ENCODE measurements at places on chromosomes 2 and 18. TPM values are rescaled to one million over a fixed set of nuclear protein-coding genes. Genes with fewer than 3 reads are reported as not detected.

The FTCDNL1 gene
- total RNA-seq, result 3.2 TPM

The GCG gene
- total RNA-seq, result not detected

The HMSD gene
- total RNA-seq, result 4.4 TPM

The DUSP2 gene
- total RNA-seq, result 274 TPM

The ALS2 gene
- total RNA-seq, result 16.1 TPM

The KRTCAP3 gene
- 7.4 TPM for total RNA-seq

The GALM gene
- 42.0 TPM for total RNA-seq

- DNase-seq, result no peak
These were observed 1.3 kb upstream of the UBE2E3 start for GRCh38 chr2:180978903-180979748.

GRCh38 chr2:162967147-162967546, 128.6 kb upstream of the KCNH7 start:
- no peak for DNase-seq

GRCh38 chr2:152354909-152355308, 19.9 kb downstream of the FMNL2 start:
- no peak for DNase-seq

GRCh38 chr18:28767727-28768211, 590.8 kb upstream of the CDH2 start:
- no peak for DNase-seq

- no peak for DNase-seq
These were observed 14.3 kb upstream of the TNFAIP6 start for GRCh38 chr2:151343073-151343472.

- no peak for DNase-seq
These were observed 14.2 kb downstream of the NIFK start for GRCh38 chr2:121722479-121722878.

DNA sequence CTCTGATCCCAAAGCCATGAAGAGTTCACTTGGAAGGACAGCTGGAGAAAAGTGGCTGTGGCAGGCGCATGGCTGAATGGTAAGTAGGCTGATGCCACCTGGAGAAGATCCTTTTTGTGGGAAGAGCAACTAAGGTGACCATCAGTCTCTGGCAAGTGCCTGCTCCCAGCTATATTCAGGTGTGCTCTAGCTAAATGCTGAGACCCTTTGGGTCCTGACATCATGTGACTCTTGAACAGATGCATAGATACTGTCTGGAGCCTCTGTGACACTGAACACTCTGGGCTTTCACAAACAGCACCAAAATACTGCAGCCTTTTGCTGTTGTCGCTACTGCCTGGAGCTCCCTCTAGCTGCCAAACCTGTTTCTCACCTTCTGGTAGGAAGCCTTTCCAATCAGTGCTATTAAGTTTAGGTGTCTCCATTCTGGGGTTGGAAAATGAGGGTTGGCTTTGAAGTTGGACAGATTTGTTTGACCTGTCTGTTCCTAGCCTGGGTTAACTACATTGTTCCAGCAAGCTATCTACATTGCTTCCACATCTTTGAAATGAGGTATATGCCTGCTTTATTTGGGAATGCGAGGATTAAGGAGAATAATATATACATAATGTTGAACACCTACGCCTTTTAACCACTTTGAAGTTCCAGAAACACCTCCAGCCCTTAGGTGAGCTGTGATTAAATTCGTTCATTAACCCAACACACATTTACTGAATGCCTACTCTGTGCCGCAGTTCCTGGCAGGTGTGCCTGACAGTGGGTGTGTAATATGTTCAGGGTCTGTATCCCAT, 3.1 kb downstream of the EGR4 start:
- DNase-seq, result peak; percentile 49

DNA sequence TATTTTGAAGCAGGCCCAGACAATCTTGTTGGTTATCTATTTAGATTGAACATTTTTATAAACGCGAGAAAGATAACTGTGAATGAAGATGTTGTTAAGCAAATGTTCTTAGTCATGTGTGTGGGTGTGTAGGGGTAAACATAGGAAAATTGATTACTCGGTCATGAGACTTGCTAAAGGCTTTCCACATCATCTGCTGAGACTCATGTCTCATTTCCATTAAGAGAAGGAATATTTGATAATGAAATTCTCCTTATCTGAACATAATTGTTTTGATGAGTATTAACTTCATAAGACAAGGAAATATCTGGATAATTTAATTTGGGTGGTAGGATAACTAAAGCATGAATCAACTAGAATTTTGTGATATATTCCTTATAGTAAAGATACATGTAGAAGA, 19.7 kb downstream of the CCDC102B start:
- DNase-seq, result no peak

DNA sequence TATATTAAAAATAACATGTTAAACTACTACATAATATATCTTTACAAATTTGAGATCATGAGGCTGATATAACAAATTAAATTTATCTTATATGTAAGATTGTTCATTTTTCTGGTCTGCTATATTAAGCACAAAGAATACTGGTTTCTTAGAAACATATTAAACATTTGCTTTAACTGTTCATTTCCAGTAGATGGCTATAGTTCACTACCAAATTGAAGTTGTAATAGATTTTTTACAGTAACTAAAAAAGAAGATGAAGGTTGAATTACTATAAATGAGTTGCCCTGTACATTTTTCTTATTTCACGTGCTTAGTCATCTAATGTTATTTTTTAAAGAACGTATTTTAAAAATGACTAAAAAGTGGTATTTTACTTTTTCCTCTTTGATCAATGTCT, 57.0 kb downstream of the ZNF407 start:
- no peak for DNase-seq

GRCh38 chr2:218792433-218792832, 10.5 kb downstream of the CYP27A1 start:
- no peak for DNase-seq

GRCh38 chr2:5391362-5391761, 300.8 kb upstream of the SOX11 start:
- no peak for DNase-seq

DNA sequence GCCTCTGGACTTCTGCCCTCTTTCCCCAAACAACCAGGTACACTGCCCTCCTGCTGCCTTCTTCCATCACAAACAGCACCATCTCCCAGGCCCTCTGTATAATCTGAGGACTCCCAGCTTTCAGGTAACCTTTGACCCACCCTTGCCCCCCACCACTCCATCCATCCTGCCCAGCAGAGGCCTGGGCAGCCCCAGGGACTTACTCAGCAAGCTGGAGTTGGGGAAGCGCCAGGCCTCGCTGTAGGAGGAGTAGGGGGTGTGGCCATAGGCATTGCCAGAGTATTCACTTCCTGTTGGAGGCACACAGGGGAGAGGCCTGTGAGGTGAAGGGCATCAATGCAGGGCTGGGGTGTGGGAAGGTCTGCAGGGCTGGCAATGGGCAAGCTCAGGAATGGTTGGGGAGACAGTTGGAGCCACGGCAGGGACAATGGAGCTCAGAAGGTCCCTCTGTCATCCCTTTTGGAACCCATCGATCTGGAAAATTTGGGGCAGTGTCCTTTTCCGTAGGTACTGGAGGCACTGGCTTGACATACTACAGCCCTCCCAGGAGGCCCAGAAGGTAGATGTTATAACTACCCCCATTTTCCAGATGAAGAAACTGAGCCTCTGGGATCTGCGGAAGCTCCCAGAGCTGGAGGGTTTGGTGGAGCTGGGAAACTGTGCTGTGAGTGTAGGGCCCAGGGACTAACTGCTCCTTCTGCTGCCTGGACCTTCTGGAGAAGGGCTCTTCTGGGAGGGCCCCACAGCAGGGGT, 46.3 kb downstream of the PSD4 start:
- no peak for DNase-seq

GRCh38 chr2:150327564-150328489, 159.6 kb downstream of the RND3 start:
- no peak for DNase-seq

DNA sequence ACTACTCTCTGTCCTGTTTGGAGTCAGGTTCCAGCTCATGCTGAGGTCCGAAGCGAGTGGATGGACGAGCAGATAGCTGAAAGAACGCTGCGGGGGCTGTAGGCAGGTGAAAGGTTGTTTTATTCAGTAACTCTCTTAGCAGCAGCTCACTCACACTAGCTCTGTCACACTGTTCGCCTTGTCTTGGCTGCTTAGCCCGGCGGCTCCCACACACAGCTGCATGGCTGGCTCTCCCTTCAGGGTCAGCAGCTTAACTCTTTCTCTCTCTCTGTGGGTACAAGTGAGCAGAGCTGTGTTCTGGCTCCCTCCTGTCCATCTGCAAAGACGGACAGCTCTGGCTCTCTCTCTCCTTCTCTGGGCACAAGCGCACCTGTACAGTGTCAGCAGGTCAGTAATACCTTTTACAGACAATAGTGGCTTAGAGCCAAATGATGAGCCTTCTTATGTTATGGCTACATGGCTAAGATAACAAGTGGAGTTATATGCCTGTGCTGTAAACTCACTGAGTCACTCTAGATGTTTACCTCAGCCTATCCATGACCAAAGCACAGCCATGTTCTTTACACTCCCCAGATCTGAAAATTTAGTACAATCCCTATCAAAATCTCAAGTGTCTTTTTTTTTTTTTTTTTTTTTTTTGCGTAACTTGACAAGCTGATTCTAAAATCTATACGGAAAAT, 149.3 kb downstream of the GALNT1 start:
- no peak for DNase-seq

GRCh38 chr2:18949871-18950270, 360.5 kb upstream of the NT5C1B start:
- no peak for DNase-seq

DNA sequence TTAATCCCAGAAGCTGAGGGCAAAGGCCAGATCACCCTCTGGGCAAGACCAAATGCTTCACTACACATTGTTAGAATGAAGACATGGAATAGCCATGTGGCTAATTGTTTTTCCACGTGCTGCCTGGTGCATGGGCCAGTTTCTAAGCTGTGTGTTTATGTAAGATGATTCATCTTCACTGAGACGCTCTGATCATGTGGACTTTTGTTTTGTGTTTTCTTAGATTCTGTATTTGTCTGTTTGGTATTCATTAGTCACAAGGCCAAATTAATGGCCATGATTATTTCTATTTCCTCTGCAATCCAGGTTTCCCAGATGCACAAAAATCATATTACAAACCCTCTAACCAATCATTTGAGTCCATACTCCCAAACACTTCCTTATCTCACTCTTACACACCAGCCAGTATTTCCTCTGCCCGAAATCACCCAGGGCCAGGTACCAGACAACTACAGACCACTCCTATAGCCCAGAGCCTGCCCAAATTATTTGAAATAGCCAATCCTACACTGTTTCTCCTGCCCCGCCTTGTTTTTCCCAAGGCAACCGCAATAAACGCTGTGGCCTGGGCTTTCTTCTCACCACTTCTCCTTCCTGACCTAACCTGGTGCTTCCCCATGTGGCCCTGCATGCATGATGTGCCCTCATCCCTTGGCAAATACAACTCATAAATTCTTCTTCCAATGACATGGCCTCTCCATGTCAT, 94.2 kb upstream of the SP3 start:
- DNase-seq, result no peak

DNA sequence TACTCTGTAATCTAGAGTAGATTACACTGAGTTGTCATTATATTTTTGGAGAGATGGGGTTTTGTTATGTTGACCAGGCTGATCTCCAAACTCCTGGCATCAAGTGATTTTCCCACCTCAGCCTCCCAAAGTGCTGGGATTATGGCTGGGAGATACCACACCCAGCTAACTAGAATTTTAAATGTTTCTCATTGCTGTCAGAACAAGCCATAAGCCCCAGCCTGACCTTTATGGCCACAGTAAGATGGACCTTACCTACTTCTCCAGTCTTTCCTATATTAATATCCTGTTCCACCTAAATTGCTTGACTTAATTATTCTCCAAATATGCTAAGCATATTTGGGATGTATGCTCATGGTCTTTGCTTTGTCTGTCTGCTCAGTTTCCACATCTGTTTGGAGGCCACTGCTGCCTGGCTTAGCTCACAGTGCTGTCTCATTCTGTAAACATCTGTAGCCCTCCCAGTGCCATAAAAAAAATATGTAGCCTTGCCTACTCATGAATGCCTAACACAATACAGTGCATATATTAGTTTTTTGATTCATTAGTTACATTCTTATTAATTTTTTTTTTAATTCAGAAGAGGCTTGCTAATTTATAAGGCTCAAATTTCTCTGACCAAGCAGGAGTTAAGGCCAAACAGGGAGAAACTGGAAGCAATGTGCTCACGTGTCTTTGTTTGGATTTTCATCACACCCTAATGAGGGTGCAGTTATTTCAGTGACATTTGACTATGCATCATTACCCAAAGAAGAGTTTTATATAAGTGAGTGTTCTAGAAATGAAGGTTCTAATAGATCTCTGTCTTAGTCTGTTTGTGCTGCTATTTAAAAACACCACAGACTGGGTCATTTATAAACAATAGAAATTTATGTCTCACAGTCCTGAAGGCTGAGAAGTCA, 45.3 kb upstream of the PSME4 start:
- DNase-seq, result no peak

GRCh38 chr2:32947076-32947483, 327 bp downstream of the LTBP1 start:
- DNase-seq, result peak; percentile 5

DNA sequence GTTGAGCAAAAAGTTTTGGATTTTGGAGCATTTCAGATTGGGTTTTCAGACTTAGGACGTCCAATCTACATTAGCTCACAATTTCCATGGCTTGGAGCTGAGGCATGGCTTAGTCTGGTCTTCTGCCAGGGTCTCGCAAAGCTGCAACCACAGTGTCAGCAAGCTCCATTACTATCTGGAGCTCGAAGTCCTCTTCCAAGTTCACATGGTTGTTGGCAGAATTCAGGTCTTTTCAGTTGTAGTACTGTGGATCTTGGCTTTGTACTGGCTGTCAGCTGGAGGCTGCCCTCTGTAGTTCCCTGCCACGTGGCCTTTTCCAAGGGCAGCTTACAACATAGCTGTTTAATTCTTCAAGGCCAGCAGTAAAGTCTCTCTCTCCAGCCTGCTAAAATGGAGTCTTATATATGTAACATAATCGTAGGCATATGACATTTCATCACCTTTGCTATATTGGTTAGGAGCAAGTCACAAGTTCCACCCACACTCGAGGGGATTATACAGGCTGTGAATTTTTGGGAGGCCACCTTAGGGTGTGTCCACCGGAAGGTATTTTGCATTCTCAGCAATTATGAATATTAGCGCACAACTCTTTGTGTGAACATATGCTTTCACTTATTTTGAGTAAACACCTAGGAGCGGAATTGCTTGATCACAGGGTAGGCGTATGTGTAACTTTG, 41.5 kb upstream of the EPC2 start:
- DNase-seq, result peak; percentile 24

DNA sequence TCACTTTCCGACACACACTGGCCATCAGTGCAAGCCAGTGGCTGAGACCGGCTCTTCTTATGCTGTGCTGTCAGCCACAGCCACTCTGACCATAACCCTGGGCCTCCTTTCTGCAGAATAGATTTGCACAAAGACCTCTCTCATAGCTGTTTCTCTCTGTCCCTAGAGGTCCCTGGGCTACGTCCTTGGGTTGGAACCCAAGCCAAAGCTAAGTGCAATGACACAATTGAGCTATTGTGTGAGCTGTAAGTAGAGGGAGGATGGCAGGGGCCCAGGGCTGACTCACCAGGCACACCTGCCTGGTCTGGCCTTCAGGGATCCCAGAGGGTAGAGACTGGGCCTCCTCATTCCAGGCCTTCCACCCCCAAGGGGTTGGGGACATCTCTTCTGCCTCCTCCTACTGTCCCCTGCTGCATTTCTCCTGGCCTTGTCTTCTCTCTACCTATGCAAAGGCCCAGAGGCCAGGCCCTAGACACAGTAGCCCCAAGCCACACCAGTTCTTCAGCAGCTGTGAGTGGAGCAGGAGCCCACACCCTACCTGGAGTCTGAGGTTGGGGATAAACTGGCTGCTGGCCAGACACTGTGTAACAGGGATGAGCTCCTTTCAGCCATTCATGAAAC, 174.6 kb downstream of the NCK2 start:
- no peak for DNase-seq
